ENCODE measurements at places on chromosomes 6 and 20.

DNA sequence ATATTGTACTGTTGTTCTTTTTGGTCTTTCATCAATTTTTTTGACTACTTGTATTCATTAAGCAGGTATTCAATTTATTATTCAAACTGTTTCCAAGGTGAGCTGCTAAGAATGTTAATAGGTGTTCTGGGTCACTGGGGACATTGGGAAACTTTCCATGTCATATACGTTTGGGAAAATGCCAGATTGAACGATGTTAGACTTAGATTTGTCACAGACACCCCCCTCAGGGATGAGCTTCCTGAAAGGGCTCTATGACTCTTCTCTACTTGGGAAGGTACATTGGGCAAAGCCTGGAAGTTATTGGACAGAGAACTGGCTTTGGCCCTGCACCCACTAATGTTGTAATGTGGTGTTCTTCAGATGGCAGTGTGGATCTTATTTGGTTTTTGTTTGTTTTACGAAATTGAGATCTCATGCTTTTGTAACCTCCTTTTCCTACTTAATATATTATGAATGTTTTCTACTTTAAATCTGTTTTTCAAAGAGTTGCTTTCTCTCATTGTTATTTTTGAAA, 42.1 kb downstream of the PLCB4 start:
- DNase-seq: no peak

DNA sequence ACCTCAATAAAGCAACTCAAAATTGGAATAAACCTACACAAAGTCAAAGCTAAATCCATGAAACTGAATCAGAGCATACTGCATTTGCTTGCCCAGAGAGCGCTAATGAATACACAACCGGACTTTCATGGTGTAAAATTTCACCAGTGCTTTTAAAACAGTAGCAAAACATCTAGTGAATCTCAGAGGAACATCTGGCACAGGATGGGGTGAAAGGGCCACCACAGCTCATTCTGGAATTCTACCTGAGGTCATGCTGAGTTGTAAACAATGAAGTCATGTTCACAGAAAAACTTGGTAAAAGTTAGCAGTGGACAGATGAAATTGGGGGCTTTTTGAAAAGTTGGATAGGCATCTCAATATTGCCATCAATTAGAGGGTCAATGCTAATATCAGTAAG, 125.6 kb upstream of the STXBP5 start:
- no peak for DNase-seq

DNA sequence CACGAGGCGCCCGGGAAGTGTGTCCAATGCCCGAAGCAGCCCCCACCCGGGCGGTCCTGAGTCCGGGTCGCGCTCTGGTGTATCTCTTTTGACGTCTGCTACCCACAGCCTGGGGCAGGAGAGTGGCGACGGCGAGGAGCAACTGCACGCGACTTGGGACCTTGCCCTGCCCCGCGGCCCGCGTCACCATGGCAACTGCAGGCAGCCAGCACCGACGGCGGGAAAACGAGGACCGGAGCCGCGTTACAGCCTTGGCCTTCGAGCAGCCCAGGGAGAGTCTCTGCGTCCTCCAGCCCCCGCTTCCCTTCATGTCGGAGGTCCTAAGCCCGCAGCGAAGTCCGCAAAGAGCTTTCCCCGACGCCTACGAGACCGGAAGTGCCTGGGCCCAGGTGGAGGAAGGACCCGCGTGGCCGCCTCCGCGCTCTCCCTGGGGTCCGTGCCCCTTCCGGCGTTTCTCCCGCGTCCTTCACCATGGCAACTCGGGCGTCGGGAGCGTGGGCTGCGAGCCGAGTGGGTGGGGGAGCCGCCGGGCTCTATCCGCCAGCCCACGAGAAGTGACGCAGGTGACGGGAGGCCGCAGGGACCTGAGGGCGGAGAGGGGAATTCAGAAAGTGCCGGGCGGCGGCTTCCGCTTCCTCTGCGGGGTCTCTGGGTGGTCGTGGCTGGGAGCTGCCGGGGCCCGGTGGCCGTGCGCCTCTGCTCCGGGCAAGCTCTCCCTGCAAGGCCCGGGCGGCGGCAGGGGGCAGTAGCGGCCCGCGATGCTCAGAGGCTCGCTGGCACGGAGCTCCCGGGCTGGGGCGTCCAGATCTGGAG, 88.6 kb upstream of the TGM3 start:
- DNase-seq: peak; percentile 70

DNA sequence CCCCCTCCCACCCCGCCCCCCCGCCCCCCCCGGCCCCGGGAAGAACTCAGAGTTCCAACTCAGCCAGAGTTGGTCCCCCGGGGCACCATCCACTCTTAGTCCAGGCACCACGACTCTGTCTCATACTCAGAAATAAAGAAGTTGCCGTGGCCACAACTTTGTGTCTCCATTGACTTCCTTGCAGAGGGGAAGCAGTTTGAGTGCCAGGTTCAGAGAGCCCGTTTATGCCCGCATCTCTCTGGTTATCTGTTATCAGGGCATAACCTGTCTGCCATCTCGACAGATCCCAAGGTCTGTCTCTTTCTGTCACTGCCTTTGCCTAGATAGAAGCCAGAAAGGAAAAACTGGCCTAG, 605 bp downstream of the CDC5L start:
- no peak for DNase-seq

DNA sequence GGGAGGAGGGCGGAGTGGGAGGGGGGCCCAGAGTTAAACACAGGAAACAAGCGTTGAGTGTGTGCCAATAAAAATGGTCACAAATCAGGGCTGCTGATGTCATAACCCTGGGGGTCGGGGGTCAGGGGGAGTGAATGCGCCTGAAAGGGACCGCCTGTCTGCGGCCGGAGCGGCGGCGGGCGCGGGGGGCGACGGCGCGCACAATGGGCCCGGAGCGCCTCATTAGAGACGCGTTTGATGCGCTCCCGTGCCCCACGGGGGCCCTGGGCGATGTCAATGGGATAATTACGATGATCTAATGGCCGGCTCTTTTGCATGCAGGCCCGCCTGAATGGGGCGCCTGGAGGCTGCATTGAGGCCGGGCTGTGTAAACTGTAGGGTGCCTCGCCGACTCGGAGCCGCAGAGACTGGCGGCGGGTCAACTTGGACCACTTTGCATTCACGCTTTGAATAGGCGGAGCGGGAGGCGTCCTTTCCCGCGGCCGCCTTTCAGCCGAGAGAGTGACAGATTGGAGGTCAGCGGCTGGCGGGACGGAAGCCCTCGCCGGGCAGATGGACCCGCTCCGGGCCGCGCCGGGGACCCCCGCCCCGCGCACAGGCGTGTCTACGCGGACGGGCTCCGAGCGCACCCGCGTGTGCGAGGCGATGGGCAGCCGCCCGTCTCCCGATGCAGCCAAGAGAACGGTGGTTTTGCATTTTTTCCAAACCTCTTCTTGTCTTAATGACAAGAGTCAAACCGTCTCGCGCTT, 296.1 kb downstream of the TFAP2C start:
- DNase-seq: no peak
